ENCODE measurements at places on chromosomes 6 and 20.

- DNase-seq = no peak
Observed at GRCh38 chr20:47960769-47961541, 175.7 kb upstream of the SULF2 start.

DNA sequence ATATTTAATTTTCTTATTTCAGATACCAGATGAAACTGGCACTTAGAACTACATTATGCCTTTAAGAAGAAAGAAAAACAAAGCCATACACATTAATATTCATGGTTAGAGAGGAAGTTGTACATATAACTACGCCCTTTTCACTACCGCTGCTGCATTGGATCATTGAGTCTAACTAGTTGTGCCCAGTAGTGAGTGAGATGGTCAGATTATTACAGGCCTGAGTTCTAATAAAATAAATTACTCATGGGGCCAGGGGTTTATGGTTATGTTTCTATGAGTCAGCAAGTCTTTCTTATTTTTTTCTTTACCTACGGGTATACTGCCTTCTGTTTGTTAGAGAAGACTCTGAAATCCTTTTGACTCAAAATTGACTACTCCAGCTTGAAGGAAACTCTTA is 11.5 kb downstream of the RIOK1 start:
- DNase-seq = no peak

- no peak for DNase-seq
Observed at GRCh38 chr6:156832669-156833068, 55.5 kb downstream of the ARID1B start.

DNA sequence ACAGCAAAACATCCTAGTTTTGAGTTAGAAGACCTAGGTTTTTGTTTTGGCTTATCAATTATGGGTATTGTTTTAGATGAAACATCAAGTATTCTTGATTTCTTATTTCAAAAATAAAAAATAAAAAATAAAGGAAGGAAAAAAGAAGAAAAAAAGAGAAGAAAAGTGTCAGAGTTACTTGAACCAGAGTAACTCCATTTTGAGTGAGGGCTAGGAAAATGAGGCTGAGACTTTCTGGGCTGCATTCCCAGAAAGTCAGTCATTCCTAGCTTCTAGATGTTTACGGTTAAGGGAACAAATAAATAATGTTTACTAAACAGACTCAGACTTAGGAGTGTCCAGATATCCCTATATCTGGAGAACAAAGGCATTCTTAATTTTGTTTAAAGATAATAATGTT is 45.3 kb upstream of the HFE start:
- DNase-seq = no peak

DNA sequence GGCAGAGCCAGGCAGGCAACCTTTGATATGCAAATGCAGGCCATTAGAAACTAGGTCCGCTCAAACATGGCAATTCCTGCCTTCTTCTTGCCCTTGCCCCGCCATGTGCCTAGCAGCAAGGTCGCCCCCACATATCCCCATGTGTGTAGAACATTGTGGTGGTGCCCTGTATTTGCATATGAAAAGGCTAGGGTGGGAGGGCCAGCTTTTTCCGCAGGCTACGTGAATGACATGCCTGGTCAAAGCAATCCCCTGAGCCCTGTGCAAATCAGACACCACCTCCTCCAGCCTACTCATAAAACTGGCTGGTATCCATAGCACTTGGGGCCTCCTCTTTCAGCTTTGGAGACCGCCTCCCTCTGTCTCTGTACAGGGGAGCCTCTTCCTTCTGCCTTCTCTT is 31.6 kb downstream of the GSTA2 start:
- DNase-seq = no peak

DNA sequence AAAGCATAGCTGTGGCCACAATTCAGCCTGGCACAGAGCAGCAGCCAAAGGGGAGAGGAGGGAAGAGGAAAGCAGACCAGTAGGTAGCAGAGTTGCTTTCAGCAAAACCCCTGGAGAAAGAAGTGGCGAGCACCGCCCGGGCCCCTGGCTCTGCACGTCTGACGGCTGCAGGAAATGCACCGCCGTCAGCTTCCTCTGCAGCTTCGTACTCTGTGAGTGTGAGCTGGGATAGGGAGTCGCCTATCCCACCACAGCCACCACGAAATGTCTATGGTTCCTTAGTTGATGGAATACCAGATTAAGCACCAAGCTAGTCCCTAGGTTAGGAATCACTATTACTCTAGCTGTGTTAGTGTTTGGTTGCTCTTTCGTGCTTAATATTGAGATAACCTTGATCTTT is 79.9 kb upstream of the NAA20 start:
- DNase-seq = no peak

DNA sequence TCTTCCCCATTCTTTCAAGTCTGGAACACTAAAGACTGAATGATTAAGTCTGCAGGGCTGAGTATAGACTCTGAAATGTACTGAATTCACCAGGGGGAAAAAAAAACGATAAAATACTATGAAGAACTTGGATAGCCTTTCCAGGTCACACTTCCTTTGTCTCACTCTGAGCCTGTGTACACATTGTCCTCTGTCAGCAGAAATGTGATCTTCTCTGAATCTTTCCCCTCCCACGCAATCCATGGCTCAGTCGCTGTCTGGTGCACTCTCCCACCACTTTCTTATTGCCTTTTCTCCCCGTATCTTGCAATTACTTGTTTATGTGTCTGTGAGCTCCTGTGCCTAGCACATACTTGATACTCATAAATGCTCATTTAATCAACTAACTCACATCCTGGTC is 212.6 kb upstream of the RSPO3 start:
- DNase-seq = no peak

DNA sequence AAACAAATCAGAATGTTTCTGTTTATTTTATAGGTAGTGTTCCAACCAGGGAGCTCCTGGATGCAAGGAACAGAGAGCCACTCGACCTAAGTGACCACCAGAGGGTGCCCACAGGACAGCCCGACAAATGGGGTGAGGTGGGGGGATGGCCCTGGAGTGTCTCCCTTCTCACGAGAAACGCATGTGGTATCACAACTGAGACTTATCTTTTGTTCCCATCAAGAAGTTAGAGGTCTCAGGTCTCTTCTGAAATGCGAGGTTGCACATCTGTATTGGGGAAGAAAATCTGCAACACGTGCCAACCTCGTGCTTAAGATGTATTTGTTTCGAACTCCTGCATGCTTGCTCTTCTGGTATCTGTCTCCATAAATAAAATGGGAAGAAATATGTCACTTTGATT is 104.0 kb downstream of the ISM1 start:
- no peak for DNase-seq

GRCh38 chr20:51541189-51542032 is 1.1 kb downstream of the NFATC2 start:
- DNase-seq = no peak

DNA sequence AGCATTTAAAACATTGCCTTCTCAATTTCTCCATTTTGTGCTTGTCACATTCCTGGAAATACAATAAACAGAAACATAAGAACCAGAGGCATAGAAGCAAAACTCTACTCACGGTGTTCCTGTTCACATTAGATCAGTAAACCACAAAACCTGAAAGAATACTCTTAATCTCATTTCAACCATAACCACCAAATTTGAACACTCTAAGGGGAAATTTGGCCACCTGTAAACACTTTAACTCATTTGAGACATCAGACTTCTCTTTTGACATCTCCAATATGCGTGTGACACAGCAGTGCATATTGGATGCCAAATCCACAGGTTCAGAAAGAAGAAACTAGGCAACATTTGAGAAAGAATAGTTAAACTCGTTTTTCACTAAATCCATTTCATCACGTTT is 153.8 kb upstream of the IRAK1BP1 start:
- no peak for DNase-seq

DNA sequence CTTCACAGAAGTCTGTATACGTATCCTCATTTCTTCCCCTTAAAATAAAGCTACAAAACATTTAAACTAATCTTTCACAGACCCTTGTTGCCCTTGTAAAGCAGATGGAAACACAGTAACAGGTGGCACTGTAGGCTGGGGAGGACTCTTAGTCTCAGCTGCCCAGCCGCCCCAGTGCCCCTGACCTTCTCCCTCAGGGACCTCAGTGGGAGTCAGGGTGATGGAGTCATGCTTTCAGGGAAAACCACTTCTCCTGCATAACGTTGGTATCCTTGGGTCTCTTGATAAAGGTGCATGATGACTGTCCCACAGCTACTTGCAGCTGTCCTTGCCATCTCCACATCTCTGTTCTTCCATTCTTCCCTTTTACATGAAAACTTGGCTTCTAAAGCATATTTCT is 198.6 kb downstream of the CDKAL1 start:
- DNase-seq = no peak

- no peak for DNase-seq
Observed at GRCh38 chr6:88120635-88121034, 45.5 kb downstream of the CNR1 start.

DNA sequence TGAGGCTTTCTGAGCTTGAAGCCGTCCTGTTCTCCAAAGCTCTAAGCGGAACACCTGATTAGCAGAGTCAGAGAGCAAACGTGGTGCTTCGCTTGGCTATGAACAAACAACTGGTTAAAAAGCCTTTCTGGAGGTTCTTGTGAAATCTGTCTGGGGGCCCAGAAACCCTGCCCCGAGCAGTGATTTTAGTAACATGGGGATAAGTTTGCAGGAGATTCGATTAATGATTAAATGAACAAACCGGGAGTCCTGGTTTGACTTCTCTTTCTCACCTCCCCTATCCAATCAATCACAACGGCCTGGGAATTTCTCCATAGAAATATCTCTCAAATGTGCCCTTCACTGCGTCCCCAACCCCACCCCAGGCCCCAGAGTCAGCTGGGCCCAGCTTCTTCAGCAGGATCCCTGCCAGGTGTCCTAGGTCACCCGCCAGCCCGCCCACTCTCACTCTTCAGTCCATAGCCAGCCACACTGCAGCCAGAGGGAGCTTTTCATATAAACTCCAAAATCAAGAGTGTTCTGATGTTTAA is 43.6 kb downstream of the ZDHHC14 start:
- no peak for DNase-seq

DNA sequence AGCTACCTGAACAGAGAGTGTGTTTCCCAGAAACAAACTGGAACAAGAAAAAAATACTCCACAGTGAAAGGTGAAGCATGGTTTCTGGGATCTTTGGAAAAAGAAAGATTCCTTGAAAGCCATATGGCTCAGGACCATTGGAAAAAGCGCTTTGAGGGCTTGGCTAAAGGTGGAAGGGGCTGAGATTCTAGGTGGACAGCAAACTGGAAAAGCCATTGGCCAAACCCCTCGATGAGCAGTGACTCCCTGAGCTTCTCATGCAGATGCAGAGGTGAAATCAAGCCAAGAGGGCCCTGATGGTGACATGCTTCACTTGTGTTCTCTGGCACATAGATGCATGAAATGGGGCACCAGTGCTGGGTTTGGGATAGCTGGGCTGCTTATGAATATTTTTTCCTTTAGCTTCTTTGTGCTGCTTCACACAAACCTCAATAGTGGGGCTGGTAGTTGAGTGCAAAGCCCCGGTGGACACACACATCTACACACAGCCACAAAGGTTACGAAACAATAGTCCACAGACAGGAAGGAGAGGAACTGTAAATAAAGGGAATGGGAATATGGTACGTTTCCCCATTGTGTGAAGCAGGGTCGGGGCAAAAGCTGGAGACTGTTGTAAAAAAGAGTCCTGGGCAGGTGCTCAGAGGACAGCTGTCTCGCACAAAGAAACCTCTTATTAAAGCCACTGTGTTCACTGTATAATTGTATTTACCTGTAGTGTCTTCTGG is 117.8 kb downstream of the FOXA2 start:
- no peak for DNase-seq

DNA sequence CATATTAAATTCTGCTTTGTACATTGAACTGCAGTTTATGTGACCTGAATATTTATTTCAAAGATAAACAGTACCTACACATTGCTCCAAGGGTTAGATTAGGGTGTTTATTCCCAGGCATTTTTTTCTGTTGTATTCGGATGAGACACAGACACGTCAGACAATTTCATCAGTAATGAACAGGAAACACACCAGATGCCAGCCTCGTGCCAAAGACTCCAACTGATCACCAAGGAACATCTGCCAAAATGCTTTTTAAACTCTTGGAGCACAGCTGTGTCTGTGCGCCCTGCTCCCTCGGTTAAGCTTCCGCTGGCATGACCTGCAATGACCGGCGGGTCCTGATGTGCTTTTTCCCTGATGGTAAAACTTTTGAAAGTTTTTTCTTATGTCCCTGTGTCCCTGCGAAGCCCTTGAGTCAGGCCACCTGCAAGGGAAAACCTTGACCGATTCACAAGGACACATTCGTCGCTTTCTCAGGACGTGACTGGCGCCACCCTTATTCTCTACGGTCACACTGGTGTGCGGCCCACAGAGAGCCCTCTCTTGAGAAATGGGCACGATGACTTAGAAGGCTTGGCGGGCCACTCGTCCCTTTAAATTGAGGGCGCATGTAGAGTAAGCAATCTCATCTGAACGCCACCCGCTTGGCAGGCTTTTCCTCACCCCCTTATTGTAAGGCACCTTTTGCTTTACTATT is 173.9 kb downstream of the QKI start:
- no peak for DNase-seq

GRCh38 chr6:88565409-88565811 is 398.0 kb downstream of the RNGTT start:
- DNase-seq = no peak

DNA sequence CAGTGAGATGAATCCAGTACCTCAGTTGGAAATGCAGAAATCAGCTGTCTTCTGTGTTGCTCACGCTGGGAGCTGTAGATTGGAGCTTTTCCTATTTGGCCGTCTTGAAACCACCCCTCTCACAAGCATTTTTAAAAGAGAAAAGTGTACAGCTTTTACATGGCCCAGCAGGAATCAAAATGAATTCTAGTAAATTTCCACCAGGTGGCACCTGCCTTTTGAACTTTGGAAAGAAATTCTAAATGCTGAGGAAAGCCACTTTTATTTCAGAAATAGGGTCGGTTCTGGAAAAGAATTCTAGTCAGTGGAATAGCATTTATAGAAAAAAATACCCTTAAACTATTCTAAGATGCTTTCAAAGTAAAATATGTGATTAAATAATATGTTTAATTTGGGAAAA is 647.8 kb downstream of the CD109 start:
- no peak for DNase-seq

- DNase-seq = no peak
Observed at GRCh38 chr20:63733579-63734081, 2.8 kb upstream of the LIME1 start.

DNA sequence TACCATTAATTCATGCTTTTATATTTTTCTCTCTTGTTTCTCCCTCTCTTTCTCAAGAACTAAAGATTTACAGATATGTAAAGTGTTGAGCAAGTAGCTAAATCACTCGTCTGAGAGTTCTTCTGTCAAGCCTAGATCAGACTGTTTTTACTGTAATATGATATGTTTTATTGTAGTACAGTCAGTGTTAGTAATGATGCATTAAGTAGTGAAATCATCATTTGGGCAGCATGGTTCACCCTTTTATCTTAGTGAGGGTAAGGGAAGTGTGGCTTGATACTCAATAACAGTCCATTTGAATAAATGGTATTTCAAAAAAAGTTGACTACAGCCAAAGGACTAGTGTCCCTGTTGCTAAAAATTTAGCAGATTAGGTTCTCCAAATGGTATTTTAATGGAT is 9.2 kb downstream of the CYB5R4 start:
- DNase-seq = no peak

DNA sequence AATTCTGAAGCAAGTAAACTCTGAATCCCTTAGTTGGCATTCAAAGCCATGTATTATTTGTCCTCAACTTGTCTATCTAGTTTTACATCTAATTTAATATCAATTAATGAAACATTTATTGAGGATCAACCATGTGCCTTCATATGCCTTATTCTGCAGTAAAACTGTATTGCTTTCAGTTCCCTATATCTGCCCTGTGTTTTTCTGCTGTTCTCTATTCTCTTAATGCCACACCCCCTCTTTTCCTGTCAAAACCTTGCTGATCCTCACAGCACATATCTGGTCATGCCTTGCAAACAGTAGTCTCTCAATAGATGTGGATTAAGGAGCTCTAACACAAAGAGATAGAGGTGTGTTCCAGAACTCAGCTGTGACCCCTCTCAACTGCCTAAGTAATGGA is 2.0 kb downstream of the FIG4 start:
- DNase-seq = no peak

Data from cortex of kidney (tissue), 1 donor.